Activated CD8-positive, alpha-beta memory T cell treated with anti-CD3 and anti-CD28 coated beads, Interleukin-2, amount 50 U/mL, for 4 hours (primary cell): ENCODE measurements at places on chromosomes 13 and 19.

DNA sequence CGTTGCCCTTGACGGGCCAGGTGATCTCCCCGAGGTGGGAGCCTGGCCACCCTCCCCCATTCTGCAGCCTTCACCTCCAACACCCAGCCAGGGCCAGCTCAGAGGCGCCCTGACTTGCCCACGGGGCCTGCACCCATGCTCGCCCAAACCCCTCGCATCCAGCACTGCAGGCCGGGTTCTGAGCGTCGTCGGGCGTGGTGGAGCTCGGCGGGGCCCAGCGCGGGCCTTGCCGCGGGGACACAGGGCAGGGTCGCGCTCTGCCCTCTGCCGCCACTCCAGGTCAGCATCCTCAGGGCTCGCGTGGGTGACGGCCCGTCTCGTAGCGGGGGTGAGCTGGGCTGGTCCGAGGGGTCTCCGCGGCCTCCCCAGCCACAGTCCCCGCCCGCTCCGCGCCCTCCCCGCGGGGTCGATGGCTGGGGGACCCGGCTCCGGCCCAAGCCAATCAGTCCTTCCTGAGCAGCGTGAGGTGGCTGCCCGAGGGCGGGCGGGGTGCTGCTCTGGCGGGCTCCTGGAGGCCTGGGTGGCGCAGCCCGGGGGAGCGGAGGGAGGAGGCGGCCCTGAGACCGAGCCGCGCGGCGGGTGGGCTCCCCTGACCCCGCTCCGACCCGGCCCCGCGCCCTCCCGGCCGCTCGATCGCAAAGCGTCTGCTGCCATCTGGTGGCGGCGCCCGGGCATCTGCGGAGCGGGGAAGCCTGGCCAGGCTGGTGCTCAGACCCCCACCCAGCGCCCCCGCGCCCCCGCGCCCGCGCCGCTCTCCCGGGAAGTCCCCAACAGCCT is 61.4 kb downstream of the CCNE1 start:
- peak; percentile 74 for DNase-seq

DNA sequence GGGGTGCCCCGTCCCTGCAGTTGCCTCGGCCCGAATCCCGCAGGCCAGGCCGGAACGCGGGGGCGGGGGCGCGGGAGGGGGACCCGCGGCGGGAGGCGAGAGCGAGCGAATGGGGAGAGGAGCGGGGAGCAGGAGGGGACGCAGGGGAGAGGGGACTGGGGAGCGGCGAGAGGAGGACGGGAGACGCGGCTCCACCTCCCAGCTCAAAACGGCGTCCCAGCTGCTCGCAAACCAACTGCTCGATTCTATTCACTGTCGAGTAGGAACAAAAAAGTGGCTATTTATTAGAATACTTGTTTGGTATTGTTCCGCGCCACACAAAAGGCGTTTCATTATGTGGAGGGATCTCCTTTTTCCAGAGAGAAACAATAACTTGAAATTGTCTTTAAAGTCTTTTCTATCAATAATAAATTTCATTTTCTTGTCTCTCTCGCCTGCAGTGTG is 10.6 kb upstream of the SOX1 start:
- no peak for DNase-seq

- no peak for DNase-seq
Observed at GRCh38 chr13:53015971-53016370, 12.6 kb upstream of the OLFM4 start.

DNA sequence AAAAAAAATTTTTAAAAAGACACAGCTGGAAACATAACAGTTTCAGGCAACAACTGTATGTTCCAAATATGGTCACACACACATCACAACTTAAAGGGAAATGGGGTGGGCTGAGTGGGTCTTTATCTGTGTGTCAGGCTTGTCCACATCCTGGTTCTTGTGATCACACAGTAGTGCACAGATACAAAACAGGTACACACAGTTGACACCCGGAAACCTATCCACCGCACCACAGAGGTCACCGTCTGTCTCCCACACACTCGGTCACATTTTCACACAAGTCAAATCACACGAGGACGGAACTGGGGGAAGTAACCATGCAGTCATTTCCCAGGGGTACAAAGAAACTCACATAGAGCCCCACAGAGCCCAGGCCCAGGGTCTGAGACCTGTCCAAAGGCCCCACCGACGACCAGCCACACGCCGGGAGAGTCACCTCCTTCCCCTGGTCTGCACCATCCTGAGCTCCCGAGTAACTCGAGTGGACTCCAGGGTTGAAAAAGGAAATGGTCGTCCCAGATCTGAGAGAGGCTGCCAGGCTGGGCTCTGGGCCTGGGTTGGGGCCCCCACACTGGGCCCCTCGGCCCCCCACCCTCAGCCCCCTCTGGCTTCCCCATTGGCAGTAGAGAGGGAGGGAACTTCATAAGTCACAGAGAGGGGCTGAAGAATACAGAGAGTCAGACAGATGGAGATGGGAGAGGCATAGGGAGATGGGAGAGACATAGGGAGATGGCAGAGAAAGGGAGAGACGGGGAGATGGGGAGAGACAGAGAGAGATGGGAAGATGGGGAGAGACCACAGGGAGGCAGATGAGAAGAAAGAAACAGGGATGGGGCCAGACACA is 1.3 kb upstream of the PPAN start:
- peak; percentile 75 for DNase-seq

DNA sequence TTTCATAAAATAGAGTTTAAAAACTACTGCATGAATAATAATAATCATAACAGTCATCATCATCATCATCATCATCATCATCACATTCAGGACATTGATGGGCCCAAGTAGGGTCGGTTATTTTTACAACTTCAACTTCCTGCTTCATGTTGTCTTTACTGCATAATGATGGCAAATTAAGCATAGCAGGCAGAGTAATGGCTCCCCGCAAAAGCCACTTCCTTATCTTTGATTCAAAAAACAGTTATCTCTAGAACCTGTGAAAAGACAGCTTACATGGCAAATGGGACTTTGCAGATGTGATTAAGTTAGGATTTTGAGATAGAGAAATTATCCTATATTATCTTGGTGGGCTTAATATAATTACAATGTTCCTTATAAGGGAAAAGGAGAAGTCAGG is 792.9 kb downstream of the LIG4 start:
- no peak for DNase-seq

DNA sequence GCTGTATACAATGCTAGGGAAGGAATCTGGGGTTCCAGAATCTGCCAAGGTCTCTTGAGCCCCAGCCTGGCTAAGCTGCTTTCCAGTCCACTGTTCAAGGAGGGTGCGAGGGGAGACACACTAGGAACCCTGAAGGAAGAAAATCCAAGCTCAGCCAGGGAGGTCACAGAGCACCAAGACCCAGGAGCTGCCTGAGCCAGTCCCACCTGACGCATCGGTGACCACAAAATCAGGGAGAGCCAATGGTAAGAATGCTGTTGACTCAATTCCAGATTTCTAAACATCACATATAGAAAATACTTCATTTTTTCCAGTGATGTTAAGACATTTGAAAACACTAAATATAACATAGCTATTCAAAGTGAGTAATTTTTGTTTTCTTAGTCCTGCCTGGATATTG is 50.1 kb downstream of the CEP89 start:
- DNase-seq = no peak

GRCh38 chr13:110379358-110379757 is 72.3 kb downstream of the COL4A2 start:
- DNase-seq = no peak

DNA sequence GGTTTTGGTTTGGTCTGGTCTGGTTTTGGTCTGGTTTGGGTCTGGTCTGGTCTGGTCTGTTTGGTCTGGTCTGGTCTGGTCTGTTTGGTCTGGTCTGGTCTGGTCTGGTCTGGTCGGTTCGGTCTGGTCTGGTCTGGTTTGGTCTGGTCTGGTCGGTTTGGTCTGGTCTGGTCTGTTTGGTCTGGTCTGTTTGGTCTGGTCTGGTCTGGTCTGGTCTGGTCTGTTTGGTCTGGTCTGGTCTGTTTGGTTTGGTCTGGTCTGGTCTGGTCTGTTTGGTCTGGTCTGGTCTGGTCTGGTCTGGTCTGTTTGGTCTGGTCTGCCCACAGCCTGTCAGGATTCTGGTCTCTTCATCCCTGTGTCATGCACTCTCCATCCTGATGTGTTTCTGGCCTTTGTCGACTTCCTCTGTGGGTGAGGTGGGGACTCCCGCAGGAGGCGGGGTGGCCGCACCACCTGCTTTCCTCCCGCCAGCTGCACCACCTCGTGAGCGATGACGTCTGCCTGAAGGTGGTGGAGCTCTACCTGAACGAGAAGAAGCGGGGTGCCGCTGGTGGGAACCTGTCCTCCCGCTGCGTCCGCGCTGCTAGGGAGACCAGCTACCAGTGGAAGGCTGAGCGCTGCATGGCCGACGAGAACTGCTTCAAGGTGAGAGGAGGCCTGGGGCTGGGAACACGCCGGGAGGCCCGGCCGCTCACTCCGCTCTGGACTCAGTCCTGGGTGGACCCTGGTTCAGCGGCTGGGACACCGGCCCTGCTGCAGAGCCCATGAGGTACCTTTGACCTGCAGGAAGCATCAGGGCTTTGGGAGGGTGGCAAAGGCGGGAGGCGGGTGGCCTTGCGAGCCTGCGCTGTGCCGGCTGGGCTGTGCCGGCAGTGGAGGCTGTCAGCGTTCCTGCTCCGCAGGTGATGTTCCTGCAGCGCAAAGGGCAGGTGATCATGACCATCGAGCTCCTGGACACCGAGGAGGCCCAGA is 12.9 kb upstream of the F2RL3 start:
- no peak for DNase-seq

DNA sequence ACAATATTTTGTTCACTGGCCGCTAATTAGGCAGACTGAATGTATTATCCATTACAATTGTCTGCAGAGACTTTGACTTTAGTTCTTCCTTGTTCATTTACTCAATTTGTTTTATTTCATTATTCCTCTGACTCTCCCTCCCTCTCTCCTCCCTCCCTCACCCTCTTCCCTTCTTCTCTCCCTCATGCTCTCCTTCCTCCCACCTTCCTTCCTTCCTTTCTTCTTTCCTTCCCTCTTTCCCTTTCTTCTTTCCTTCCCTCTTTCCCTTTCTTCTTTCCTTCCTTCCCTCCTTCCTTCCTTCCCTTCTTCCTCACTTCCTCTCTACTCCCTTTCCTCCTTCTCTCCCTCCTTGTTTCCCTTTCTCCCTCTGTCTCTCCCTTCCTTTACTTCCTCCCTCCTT is 1591.0 kb upstream of the SLC10A2 start:
- DNase-seq = no peak
